ENCODE measurements at places on chromosomes 12 and 14.
A peak's percentile ranks its signal among the peaks of the same experiment; 100 is the strongest.

GRCh38 chr12:18066666-18067065, 23.3 kb downstream of the RERGL start:
- no peak for DNase-seq

- no peak for DNase-seq
These were observed 770.6 kb downstream of the AACS start for GRCh38 chr12:125835852-125836251.

DNA sequence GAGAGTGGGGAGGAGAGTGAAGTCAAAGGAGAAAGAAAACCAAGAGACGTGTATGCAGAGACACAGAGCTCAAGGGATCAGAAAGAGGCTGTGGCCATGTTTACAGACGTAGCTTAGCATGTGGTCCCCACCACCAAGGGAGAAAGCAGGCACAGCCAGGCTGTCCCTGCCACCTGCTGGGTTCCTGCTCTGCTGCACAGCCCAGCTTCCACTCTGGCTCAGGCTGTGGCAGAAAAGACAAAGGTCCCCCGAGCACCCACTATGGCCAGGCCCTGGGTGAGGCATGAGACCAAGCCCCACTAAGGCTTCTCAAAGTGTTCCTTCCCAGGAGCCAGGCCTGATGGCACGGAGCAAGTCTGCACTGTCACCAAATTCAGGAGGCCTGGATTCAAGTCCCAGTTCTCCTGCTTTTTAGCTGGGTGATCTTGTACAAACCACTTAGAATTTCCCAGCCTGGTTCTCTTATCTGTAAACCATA, 25.9 kb upstream of the COL2A1 start:
- no peak for DNase-seq

GRCh38 chr14:42323426-42323825, 716.8 kb downstream of the LRFN5 start:
- DNase-seq, result no peak

DNA sequence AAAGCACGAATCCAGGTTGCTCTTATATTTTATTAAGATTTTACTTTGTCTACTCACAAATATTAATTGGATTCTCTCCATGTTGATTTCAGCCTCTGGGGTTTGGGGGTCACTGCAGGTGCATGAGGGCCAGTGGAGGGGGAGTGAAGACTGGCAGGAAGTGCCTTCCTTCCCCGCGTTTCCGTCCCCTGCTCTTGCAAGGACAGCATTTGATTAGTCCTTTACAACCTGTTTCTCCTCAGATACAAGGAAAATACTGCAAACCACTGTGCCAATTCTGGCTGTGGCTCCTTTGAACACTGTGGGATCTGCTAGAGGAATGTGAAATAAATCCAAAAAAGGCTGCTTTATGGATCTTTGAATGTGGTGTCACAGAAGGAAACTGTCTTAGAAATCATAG, 291.8 kb downstream of the ETNK1 start:
- DNase-seq, result no peak

- DNase-seq, result no peak
These were observed 37.1 kb downstream of the KIAA0586 start for GRCh38 chr14:58464652-58465051.

- DNase-seq, result no peak
These were observed 97.5 kb downstream of the LRRC74A start for GRCh38 chr14:76923431-76924370.

- no peak for DNase-seq
These were observed 9.4 kb downstream of the ACACB start for GRCh38 chr12:109125791-109126190.

DNA sequence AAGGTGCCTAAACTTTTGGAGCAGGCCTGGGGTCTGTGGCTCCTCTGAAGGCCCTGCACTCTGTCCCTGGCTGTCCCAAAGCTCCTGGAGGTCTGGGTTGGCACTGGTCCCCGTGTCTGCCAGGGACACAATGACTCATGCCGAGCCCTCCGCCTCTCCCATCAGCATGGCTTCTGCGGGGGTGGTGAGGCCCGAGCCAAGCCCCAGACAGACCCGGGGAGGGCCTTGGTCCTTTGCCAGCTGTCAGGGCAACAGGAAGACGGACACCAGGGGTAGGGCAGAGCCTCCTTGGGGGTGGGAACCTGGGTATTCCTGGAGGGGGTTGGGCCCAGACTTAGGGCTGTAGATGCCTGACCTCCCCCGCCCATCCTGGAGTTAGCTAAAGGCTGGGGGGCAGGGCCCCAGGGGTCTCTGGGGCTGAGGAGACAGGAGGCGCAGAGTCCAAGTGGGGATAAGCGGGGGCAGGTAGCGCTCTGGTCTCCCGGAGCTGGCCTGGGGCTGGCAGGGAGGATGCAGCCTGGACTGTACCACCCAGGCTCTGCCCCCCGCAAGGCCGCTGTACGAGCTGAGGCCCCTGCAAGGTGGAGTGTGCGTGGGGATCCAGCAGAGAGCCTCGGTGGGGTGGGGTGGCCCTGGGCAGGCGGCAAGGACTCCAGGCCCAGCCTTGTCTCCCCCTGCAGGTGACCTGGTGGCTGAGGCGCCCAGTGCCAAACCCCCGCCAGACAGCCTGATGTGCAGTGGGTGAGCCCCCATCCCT, 16.4 kb upstream of the PUS1 start:
- peak; percentile 95 for DNase-seq

GRCh38 chr14:94161058-94161457, 13.1 kb upstream of the PPP4R4 start:
- DNase-seq, result no peak

- no peak for DNase-seq
These were observed 62.9 kb upstream of the EEA1 start for GRCh38 chr12:92992041-92992440.

DNA sequence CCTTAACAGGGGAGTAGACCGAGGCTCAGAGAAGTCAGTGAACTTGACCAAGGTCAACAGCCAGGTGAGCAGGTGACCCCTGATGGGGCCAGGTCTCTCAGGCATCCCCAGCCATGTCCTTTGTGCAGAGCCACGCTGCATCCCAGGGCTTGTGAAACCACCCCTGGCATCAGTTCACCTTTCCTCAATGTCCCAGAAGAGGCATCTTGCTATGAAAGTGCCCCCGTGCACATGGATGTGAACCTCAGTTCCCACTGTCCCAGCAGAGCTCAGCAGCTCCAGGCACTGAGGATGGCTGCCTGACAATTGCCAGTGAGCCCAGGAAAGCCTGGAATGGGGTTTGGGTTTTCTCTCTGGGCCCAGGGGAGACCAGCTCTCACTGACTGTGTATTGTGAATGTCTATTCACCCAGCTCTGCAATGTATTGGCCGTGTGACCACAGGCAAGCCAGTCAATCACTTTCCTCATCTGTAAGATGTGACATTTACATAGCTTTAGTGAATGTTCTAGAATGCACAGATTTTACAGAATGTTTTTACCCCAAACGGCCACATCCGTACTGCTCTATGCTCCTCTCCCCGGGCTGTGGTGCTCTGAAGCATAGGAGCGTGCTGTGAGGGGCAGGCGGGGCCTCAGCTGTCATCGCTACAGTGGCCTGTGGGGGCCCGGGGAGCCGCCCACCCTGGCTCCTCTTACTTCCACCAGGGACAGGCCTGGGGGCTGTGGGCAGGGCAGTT, 4.9 kb downstream of the CACNA2D4 start:
- no peak for DNase-seq

GRCh38 chr12:55927588-55928502, at the start of gene PYM1:
Gene PYM1, minus strand, starts transcription at chr12:55927894. Its CDS starts 133 bp downstream, at chr12:55927761.
- DNase-seq, result peak; percentile 48

GRCh38 chr12:53696285-53696654, 20.4 kb upstream of the ATP5MC2 start:
- DNase-seq, result peak; percentile 31

GRCh38 chr12:109737631-109738030, 24.0 kb downstream of the FAM222A start:
- no peak for DNase-seq

DNA sequence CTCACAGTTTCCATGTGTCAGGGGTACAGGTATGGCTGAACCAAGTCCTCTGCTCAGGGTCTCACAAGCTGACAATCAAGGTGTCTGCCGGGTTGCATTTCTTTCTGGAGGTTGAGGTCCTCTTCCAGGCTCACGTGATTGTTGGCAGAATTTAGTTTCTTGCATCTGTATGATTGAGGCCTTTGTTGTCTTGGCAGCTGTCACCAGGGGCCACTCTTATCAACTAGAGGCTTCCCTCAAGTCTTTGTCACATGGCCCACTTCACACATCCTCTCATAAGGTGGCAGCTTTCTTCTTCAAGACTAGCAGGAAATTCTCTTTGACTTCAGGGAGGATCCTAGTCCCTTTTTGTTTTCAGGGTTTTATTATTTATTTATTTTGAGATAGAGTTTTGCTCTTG, 46.0 kb upstream of the FOS start:
- DNase-seq, result no peak

DNA sequence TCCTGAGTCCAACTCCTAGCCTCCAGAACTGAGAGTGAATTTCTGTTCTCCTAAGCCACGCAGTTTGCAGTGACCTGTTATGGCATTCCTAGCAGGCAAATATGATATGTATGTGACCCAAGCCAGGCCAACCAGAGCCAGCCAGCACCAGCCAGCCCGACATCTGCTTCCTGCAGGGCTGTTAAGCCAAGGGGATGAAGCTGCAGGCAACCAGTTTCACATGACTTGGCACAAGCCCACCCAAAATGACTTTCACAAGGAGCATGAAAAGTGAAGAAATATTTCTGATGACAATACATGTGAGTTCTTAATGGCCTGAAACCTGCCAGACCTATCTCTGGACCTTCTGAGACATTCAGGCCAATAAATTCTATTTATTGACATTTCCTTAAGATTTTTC, 68.1 kb downstream of the ITPK1 start:
- no peak for DNase-seq

DNA sequence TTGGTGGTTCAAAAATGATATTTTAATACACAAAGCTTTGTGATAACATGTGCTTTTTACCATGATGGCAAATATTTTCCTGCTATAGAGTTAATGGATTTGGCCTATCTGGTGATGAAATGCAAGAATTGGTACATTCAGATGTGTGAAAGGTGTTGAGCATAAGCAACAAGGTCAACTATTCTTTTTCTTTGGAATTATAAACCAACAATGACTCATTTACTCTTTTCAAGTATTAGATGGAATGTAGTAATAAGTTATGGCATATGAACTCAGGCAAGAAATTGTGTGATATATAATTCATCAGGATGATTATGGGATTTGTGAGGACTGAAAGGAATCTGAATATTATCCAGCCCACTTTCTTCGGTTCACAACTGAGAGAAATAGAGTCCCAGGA, 471.4 kb downstream of the ETNK1 start:
- DNase-seq, result no peak

DNA sequence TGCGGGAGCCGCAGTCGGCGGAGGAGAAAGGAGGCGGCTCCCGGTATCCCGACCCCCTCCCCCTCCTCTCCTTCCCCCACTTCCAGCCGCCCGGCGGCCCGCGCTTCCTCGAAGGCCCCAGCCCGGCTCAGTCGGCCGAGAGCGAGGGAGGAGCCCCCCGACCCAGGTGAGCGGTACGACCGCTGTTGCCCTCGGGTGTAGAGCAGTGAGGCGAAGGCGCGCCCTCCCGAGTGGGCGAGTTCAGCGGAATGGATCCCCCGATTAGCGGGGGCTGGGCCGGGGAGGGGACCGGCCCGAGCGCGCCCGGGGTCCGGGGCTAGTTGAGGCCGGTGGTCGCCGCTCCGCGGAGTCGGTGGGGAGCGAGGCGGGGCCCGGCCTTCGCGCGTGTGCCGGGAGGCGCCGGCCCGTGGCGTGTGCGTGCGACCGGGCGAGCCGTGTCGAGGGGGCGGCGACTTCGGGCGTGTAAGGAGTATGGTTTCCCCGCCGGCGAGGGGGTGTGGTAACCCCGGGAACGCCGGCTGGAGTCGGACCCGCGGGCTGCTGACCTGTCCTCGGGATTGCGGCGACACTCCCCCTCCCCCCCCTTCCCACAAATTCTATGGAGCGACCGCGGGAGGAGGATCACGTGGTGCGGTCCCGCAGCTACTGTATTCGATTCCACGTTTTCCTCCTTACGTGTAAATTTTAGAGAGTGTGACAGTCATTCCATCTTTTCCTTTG, 501 bp downstream of the RIMKLB start:
- DNase-seq, result peak; percentile 29

- no peak for DNase-seq
These were observed 654.2 kb downstream of the MED13L start for GRCh38 chr12:115623275-115623674.

GRCh38 chr14:26132061-26132645, 465.7 kb downstream of the NOVA1 start:
- DNase-seq, result no peak

- no peak for DNase-seq
These were observed 22.3 kb upstream of the CATSPERB start for GRCh38 chr14:91754185-91754584.

DNA sequence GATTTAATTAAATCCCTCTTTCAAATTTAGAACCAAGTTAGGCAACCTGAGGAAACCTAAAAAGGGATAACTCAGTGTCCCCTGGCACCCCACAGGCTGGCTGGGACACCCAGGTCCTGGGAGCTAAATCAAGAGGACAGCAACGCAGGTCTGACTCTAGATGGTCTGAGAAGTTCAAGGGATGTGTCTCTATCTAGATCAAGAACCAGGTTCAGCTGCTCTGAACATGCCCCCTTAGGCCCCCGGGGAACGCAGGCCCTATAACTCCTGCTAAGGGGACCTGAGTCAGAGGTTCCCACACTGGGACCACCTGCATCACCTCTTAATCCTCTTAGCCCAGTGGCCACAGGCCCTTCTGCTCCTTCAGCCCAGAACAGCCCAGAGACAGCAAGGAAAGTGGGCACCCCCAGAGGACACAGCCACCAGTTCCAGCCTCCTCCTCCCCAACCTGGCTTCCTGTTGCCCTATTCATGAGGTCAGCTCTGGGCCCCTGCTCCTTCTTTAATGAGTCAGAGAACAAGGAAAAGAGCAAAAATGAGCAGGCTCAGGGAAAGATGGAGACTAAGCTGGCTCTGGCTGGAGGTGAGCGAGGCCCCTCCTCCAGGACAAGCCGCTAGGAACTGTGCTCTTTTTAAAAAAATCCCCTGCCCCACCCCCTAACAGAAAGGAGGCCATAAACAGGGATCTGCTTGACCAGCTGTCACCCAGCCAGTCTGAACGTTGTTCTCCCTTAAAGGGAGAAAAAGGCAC, 10.8 kb downstream of the PITPNM2 start:
- peak; percentile 53 for DNase-seq

DNA sequence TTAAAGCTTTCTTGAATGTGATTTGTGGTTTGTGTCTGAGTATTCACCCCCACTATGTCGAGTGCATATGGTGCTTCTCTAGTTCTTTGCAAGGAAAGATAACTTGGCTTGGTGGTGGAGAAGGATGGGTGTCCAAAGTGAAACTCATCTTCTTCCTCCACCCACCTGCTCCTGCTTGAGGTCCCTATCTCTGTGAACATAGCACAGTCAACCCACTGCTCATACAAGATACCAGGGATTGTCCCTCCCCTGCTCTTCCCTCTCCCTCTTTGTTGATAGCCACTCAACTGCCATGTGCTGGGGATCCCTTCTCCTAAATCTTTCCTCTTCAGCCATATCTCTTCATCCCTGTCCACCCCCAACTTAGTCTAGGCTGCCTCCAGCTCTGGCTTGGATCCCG, 176.5 kb downstream of the ASCL4 start:
- DNase-seq, result no peak

- peak; percentile 39 for DNase-seq
These were observed 63.0 kb upstream of the PTHLH start for GRCh38 chr12:28035500-28035899.
